ENCODE measurements at places on chromosomes 13 and 19.

- no peak for DNase-seq
These were observed 11.8 kb upstream of the ERFL start for GRCh38 chr19:41939861-41940730.

- DNase-seq: no peak
These were observed 4.8 kb upstream of the SMG9 start for GRCh38 chr19:43759515-43759914.

DNA sequence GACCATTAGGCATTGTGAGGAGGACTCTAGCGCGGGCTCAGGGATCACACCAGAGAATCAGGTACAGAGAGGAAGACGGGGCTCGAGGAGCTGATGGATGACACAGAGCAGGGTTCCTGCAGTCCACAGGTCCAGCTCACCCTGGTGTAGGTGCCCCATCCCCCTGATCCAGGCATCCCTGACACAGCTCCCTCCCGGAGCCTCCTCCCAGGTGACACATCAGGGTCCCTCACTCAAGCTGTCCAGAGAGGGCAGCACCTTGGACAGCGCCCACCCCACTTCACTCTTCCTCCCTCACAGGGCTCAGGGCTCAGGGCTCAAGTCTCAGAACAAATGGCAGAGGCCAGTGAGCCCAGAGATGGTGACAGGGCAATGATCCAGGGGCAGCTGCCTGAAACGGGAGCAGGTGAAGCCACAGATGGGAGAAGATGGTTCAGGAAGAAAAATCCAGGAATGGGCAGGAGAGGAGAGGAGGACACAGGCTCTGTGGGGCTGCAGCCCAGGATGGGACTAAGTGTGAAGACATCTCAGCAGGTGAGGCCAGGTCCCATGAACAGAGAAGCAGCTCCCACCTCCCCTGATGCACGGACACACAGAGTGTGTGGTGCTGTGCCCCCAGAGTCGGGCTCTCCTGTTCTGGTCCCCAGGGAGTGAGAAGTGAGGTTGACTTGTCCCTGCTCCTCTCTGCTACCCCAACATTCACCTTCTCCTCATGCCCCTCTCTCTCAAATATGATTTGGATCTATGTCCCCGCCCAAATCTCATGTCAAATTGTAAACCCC, 2.8 kb upstream of the CEACAM5 start:
- DNase-seq: no peak

DNA sequence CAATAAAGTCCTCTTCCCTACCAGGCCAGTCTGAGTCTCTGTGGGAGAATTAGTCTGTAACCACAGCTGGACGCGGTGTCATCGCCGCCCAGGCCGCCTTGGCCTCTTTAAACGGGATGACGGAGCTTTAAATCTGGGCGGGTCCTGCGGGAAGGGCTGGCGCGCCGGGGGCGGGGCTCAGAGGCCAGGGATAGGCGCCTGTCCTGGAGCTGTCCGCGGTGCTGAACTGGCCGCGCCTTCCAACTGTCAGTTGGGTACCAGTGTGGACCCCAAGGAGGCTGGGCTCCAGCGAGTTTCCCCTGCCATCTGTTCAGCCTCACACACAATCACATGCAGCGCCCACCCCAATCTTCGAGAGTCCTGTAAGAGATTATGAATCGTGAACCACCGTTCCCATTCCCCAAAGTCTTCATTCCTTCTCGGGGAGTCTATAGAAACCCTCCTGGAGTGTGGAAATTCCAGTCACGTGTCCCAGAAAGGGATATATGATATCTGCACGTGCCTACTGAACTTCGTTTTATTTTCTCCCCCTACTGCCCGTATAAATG, 11.5 kb downstream of the APLP1 start:
- peak; percentile 78 for DNase-seq

DNA sequence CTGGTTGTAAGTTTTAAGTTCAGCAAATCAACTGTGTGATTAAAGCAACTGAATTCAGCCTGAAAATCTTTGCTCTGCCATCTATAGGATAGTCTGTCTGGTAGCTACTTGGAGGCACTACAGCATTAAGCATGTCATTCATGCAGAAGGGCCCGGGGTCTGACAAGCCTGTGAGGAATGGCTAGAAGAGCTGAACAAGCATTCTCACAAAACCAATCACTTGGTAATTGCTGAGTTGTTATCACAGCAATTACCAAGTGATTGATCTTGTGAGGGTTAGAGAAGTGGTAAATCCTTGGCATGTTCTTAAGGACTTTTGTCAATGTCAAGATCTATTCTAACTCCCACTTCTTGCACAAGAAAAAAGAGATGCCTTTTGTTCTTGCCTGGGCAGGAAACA, 356.1 kb downstream of the FGF14 start:
- DNase-seq: no peak

GRCh38 chr19:34201133-34201532, 28.8 kb downstream of the LSM14A start:
- DNase-seq: no peak

GRCh38 chr13:41700790-41701310, 243.5 kb downstream of the RGCC start:
- no peak for DNase-seq

DNA sequence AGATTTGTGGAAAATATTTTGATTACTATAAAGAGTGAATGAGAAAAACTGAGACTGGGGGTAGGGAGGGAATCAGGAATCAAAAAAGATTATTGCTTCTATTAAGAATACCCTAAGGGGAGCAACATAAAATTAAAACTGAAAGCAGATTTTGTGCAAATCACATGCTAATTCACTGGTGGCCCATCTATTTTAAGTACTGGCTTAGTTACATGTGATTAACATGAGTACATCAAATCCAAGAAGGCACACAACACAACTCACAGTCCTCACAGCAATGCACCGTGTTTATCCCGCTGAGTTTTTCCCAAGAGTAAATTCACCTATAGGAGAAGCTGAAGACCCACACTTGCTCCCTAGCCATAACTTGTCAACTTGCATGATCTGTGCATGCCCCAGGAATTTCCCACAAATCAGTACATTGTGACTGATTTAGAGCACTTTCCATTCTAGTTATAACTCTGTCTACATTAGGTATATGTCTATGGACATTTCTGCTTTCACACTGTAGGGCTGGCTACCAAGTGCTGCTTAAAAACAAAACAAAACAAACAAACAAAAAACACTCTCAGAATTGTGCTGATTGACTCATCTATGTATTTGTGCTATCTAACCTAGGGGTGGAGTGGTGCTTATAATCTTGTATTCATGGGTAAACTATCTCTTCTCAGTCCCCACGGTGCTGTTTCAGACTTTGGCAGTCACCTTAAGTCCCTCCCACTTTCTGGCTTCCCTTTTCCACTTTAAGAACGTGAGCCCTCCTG, 24.3 kb downstream of the AMER2 start:
- DNase-seq: no peak

DNA sequence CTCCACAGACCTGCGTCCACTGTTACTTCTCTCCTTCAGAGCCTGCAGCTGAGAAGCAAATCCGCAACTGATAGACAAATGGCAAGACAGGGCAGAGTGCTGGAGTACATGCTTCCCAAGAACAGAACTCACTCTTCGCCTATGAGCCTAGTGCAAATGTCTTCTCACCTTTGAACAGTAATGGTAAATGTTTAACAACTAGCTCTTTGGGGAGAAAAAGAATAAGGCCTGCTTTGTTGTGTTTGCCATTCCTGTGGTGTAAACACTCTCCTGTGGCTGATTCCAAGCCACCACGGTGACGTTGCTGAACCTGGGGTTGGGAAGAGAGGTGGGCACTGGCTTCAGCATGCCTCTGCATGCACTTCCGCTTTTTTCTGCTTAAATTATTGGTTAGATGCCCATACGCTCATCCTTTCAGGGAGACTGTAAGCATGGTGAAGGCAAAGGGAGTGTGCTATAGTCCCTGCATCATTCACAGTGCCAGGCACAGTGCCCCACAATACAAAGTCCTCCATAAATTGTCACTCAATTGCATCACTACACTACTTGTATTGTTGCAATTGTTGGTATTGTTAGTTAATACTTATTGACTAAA, 28.1 kb upstream of the GTF3A start:
- no peak for DNase-seq

DNA sequence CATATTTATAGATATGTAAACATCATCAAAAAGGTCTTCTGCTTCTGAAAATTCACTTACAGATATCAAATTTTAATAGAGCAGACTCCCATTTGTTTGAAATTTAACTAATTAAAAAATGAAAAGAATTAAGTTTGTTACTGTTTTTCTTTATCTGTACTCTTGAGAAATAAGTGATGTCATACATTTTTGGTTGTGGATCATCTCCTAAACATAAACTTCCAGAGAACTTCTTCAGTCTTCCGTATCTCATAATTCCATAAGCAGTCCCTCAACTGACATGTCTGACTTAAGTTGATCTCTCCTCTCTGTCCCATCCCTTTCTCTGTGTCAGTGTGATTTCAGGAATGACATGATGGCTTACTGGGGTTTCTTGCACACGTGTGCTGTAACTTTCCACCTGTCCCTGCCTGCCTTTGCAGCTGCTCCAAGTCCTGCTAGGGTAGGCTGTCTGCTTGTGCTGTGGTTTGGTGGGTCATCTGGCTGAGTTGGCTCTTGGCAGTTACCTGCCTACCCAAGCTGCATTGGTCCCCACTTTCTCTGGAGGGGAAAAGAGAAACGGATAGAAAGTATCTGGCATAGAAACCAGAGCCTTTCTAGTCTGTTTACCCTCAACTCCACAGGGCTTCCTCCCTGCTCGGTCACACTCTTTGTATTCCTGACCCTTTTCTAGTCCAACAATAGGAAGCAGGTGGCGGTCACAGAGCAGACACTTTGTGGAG, 127.1 kb downstream of the GGACT start:
- DNase-seq: no peak

- DNase-seq: no peak
These were observed 11.9 kb upstream of the TPM4 start for GRCh38 chr19:16064209-16064889.

GRCh38 chr13:41244556-41244955, 18.8 kb downstream of the MTRF1 start:
- DNase-seq: no peak

DNA sequence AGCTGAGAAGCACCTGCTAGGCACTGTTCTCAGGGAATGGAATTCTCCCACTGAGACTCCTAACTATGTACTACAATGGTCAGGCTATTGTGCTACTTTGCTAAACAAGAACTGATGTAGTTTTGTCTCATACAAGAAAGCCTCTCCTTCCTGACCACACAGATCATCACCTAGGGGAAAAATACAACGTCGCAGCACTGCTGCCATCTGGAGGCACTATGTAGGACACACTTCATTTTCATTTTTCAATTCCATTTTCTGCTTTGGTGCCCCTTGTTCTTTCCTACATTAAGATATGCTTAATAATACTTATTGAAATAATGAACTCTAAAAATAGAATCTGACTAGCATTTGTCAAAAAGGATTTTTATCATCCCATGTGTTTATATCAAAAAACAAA, 21.1 kb downstream of the PROSER1 start:
- peak; percentile 58 for DNase-seq

- DNase-seq: no peak
These were observed 3.4 kb downstream of the URI1 start for GRCh38 chr19:29945433-29945832.

- DNase-seq: no peak
These were observed 41.6 kb downstream of the PAN3 start for GRCh38 chr13:28179974-28180373.

DNA sequence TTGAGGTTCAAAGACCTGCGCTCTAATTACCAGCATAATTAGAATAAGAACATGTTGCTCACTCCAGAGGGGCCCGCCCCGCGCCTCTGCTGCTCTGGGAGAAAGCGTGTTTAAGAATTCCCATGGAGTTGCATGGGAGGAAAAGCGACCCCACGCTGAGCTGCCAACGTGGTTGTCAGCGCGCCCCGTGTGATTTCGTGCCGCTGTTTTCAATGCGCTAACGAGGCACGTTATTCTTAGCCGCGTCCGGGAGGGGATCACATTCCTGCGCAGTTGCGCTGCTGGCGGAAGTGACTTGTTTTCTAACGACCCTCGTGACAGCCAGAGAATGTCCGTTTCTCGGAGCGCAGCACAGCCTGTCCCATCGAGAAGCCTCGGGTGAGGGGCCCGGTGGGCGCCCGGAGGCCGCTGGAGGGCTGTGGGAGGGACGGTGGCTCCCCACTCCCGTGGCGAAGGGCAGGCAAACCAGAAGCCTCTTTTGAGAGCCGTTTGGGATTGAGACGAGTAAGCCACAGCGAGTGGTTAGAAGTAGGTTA, 173.8 kb upstream of the SOX1 start:
- DNase-seq: no peak

GRCh38 chr19:57161985-57162539, 5.2 kb downstream of the DUXA start:
- DNase-seq: no peak

DNA sequence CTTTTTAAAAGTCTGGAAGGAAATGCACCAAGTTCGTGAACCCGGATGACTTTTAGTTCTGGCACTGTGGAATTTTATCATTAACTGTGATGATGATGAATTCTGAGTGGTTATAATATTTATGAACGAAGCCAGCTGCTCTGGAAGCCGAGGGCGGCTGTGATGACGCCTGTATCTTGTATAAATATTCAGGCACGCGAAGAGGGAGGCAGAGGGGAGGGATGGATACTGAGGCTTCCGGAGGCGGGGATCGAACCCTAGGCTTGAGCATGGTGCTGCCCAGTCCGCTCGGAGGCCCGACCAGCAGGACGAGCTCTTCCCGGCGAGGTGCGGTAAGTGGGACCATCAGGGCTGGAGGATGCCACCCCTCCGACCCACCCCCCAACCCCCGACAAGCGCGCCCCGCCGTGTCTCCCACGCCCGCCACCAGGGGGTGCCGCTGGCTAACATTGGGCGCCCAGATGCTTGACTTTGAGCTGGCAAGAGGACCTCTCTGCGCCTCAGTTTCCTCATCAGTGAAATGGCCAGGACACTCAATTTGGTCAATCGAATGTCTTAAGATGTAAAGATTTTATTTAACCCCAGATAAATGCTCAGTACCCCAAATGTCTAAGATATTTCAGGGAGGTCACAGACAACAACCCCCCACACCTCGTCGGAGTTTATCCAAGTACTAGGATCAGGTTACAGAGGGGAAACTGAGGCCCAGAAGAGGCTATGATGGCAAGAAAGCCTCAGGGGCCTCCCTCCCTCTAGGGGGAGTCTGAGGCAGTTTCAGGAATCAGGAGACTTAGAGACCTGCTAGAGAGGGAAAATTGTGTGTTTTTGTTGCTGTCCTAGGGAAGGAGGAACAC, 4.5 kb upstream of the RAB3A start:
- no peak for DNase-seq

GRCh38 chr13:99749271-99750019, 222.1 kb downstream of the ZIC5 start:
- DNase-seq: peak; percentile 6

DNA sequence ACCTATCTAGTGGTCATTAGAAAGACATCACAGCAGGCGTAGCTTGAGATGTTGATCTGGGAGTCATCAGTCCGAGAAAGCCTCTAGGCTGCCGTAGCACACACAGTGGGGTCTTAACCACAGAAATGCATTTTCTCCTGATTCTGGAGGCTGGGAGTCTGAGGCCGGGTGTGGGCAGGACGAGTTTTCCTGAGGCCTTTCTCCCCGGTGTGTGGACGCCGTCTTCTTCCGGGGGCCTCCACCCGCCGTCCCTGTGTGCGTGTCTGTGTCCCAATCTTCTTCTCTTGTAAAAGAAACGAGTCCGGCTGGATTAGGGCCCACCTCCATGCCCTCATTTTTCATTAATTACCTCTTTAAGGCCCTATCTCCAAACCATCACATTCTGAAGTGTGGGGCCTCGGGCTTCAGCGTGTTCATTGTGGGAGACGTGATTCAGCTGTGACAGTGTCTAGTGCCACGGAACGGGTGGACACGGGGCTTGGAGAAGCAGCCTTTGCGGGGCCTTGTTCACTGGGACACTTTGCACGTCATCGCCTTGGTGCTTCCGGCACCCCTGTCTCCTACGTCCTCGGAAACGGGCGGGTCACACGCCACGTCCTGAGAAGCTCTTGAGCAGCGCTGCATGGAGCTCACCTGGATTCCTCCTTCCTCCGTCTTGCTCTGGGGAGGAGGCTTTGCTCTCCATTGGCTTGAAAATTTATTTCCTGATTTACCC, 208.9 kb upstream of the SOX1 start:
- DNase-seq: no peak

All from pons (tissue), 1 donor.